ENCODE measurements at places on chromosomes 4 and X.

DNA sequence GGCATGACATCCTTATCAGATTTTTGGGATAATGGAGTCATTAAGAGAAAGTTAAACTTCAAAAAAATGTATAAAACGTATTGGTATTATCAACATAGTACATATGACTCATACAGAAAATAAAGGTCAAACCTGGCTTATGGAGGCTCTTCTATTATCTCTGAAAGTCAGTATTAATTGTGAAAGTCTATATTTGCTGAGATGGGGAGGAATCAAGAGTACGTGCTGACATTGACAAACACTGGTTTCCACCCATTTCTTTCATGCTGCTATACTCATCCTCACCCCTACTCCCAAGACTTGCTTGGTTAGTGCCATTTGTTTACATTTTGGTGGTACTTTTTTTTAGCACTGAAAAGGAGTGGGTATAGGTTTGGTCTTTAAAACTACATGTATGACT lies 30.8 kb upstream of the PLA2G12A start:
- no peak for DNase-seq

DNA sequence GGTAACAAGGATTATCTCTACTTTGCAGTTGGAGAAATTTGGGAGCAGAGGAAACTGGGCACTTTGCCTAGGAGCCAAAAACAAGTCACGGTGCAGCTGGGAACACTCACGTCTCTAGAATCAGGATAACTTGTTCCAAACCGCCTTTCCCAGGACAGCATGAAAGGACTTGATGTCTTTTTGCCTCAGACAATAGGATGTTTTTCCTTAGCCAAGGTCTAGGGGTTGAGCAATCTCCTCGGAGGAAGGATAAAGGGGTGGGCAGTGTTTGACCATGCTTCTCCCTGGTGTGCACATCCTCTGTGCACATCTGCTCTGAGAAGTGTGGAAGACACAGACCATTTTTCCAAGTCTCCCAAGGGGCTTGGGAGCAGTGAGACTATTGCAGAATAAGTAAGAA lies 1.7 kb upstream of the SPARCL1 start:
- DNase-seq, result no peak

DNA sequence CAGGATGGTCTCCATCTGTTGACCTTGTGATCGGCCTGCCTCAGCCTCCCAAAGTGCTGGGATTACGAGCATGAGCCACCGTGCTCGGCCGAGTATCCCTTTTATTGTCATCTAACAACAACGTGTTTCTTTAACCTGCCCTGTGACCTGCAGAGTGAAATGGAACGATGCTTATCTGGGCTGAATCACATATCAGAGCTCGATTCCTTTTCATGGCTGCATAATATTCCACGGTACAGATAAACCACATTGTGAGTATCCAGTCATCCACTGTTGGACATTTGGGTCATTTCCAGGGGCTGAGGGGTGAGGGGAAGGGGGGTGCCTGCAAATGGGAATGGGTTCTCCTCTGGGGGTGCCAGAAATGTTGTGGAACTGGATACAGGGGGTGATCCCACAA lies 260.0 kb downstream of the ASMT start:
- DNase-seq, result no peak

DNA sequence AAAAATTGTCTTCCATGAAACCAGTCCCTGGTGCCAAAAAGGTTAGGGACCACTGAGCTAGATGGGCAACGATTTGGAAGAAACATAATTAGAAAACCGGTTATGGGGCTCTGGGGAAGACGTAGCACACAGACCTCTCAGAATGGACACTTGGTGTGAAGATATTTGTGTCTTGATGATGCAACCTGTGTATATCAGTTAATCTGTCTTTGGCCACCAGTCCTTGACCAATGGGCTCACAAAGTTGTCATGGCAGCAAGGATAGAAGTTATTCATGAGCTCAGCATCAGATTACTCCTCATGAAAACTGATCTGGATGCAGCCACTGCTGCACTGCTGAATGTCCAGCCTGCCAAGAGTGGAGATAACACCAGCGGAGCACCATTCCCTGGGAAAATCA lies 13.6 kb downstream of the MTNR1A start:
- no peak for DNase-seq

- no peak for DNase-seq
These were observed 353.3 kb downstream of the OPHN1 start for GRCh38 chrX:68079961-68080360.

DNA sequence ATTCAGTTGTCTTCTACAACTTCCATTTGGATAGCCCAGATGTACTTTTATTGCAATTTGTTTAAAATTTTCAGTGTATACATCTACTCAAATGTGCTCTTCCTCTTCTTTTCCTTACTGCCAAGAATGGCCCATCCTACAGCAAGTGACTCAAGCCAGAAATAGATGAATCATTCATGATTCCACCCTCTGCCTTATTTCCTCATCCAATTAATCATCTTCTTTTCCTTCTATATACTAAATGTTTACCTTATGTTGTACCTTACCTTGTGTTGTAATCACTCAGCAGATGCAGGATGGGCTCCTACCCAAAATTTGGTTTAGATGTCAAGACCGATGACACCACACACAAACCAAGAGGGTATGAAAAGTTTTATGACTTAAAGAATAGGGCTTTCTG lies 437.8 kb downstream of the GRXCR1 start:
- no peak for DNase-seq

- DNase-seq, result no peak
These were observed 41.1 kb upstream of the CBR4 start for GRCh38 chr4:169050881-169051760.

DNA sequence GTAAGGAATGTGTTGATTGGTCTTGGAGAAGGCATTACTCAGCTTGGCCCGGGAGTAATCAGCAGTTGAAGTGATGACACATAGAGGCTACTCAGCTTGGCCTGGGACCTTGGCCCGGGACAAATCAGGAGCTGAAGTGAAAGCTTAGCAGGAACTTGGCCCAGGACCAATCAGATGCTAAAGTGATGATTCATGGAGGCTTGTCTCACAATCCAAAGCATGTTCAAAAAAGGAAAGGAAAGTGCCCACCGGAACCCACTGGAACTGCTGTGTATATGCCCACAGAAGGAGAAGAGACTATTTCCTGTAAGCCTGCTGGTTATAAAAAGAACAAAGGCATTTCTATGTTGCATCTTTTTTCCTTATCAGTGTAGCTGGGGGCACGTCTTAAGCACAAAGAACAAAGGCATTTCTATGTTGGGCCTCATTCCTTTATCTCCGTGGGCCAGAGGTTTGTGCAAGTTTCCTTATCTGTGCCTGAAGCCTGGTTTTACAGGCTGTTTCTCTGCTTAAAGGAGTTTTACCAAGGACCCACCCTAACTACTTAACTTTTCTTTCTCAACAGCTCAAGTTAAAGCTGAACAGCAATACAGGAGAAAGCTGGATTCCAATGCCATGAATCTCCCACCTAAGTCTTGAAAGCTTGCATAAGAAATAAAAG lies 1176.7 kb downstream of the NLGN4X start:
- peak; percentile 50 for DNase-seq

DNA sequence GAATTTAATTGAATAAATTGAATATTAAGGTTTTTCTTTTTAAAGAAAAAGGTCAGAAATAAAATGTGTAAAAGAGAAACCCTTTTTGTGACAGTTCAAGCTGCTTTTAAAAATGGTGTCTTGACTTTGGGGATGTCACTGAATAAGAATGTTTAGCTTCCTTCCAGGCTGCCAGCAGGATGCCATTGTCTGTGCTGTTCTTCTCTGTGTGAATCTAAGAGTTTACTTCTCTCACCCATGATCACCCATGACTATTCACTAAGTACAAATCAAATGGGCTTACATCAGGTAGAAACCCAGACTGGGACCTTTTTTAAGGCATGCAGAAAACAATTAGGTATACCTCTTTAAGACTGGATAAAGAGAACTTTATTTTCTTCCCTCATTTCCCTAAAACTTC lies 115.3 kb downstream of the DACH2 start:
- DNase-seq, result no peak

GRCh38 chr4:155495572-155496293 lies 119.0 kb upstream of the MAP9 start:
- no peak for DNase-seq

- no peak for DNase-seq
These were observed 8.5 kb upstream of the AKAP17A start for GRCh38 chrX:1582686-1583437.

DNA sequence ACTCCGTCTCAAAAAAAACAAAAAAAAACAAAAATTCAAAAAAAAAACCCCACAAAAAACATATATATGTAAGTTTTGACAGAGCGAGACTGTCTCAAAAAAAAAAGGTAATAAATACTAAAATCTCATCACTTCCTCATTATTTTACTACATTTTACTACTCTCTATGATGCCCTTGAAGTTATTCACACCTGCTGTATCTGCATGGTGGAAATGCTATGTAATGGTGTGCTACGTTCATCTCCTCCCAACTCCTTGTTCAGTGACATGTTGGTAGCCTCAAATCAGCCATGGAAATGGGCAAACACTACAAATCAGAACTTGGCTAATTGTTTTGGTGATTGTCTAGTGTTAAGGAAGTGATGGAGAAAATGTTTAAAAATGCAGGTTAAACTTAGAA lies 11.8 kb downstream of the RPS4X start:
- no peak for DNase-seq

DNA sequence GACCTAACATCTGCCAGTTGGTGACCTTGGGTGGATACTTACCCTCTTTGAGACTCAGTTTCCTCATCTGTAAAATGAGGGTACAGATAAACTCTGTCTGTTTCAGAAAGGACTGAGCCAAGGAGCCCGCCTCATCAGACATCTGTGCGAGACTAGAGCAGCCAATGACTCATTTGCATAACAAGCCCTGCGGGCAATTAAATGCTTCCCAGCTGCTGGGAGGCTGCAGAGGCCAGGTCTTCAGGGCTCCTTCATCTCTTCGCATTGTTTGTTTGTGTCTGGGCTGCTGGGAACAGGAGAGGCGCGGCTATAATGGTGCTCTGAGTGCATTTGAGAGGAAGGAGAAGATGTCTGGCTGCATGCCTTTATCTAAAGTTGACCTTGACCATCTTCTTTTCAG lies 85.0 kb downstream of the ADRA2C start:
- no peak for DNase-seq

- no peak for DNase-seq
These were observed 71.1 kb upstream of the PHOX2B start for GRCh38 chr4:41819621-41820020.

- DNase-seq, result peak; percentile 65
These were observed 82.3 kb downstream of the ARHGAP24 start for GRCh38 chr4:85557016-85557901.

DNA sequence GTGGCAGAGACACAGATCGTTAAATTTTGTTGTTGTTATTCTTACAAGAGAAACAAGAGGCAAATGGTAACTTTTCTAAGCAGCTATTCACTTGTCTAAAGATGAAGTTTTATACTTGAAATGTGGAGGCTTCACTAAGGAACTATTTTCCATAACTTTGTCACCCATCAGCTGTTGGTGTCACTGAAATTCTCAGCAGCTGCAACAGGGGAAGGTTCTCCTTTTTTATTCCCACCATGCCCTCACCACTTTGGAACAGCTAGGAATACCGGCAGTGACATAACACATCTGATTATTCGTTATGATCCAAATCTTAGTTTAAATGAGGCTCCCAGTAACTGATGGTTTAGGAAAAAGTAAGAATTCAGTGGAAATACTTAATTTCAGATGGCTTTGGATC lies 147.0 kb upstream of the LEF1 start:
- DNase-seq, result no peak

DNA sequence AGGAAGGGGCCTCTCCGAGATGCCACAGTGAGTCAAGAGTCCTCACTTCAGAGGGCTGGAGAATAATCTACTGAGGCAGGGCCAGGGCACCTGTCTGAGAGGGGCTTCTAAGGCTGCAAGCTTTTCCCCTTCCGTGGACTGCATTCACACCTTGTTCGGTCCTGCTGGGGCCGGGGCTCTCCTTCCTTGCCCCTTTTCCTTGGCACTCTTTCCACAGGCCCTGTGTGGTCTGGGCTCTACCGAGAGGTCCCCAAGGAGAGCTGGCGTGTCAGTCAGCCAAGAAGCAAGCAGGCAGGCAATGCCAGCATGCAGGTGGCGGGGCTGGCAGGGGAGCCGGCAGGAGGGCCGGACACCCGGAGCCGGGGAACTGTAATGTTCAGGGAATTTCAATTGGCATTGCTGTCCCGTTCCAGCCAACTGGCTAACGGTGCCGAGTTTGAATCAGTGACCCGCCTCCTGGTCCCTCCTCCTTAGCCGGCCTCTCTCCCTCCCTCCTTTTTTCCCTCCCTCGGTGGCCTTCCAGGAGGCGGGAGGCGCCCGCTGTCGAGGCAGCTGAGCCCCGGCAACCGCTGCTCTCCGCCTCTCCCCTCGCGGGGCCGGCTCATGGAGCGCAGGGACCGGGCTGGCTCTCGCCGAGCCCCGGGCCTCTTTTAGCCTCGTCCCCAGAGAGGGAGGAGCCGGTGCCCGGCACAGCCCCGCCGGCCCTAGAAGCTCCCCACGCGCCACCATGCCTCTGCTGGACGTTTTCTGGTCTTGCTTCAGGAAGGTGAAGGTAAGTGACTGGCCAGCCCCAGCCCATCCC lies at the start of gene STARD8:
TSS of gene STARD8 (plus strand) at position 511 of the 802 bp plus-strand sequence. CDS start at position 728, 217 bp downstream.
- DNase-seq, result no peak

DNA sequence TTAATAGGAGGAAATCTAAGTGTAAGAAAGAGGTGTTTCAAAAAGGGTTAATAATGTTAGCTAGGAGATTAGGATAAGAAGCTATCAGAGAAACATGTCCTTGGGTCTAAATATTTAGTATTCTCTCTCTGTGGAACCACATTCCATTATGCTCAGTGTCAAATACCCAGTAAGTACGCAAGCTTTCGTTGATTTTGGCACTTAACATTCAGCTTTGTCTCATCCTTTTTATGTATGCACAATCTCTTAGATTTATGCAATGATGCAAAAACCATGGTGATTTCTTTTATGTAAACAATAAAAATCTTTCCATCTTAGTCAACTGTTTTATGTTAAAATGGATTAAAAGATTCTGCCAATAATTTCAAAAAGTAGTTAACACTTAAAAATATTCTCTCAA lies 129.2 kb downstream of the KLHL13 start:
- no peak for DNase-seq

- no peak for DNase-seq
These were observed 263.2 kb downstream of the PDHA2 start for GRCh38 chr4:96103086-96103485.

- DNase-seq, result no peak
These were observed 2.0 kb downstream of the MID1IP1 start for GRCh38 chrX:38803243-38803587.

DNA sequence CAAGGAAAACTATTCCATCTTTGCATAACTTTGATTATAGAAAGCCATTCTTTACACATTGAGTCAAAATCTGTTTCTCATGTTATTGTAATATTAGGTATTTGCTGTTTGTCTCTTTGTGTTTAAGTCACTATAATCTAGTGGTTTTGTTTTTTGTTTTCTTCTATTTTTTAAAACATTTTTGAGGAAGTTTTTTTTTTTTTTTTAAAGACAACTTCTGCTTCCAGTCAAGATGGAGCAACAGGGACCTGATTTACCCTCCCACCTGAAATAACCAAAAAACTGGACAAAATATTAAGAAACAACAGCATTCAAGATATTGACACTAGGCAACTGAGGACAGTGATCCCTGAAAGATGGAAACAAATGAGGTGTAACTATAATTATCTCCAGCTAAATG lies 18.4 kb upstream of the NSUN7 start:
- DNase-seq, result no peak

Measured in Peyer's patch (tissue), 4 donors.